ENCODE measurements at places on chromosomes 5 and 9.
A peak's percentile ranks its signal among the peaks of the same experiment; 100 is the strongest.

DNA sequence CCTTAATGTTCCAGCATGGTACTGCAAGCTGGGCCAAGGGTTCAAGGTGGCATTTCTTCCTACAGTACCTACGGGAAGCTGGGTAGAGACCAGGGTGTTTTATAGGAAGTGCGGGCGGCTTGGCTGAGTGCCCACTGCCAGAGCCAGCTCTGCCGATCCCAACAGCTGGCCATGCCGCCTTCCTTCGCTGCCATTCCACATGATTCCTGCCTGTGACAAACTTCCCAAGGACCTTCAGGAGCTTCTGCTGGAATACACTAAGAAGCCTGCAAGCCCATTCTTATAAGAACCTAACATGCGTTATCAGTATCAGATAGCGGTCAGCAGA, 22.0 kb downstream of the MYO10 start:
- DNase-seq = no peak

DNA sequence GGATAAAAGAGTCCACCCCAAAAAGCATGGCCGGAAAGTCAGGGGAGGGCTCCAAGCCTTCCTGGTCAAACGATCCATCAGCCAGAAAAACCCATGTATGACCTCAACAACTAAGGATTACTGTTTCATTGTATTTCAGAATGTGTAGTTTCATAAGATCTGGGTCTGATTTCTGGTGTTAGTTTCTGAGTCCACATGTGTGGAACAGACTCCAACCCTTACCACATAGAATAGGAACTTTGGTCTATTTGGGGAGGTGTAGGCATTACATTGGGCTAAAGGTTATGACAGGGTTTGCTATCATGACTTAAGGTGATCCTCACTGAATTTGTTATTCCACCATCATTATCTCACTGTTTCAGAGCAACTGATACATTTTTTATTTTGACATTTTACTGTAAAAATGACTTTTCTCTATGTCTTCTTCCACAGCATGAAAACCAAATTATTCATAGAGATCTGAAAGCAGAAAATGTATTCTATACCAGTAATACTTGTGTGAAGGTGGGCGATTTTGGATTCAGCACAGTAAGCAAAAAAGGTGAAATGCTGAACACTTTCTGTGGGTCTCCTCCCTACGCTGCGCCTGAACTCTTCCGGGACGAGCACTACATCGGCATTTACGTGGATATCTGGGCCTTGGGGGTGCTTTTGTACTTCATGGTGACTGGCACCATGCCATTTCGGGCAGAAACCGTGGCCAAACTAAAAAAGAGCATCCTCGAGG, 33.5 kb downstream of the HMGCS1 start:
- no peak for DNase-seq

DNA sequence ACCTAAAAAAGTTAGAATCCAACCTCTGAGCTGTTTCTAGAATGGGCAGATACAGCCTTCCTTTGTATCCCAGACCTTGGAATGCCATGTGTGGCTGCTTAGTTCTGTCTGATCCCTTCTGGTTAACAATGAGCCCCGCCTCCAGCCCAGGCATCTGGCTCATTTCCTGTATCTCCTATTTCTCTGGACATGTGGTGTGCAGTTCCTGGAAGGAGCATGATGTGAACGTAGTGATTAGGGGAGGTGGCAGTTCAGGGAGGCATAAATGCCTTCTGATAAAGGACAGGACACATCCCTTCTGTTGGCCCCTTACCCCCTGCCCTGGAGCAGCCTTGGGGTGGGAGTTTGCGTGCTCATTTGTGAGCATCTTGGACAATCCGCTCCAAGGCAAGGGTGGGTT, 243.0 kb downstream of the ZSWIM6 start:
- DNase-seq = no peak

DNA sequence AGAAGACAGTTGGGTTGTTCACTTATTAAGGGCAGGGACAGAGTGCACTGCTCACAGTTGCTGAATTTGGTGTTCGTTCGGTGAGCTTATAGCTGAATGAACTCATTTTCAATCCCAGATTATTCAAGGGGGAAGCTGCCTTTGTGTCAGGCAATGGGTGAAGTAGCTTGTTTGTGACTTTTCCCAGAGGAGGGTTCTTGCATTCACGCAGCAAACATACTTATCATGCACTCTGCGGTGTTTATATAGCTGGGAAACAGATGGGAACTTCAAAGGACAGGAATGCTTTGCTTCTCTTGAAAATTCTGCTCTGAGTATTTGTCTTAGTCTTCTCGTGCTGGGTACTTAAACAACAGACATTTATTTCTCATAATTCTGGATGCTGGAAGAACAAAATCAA, 64.7 kb upstream of the ABCA1 start:
- DNase-seq = no peak

- DNase-seq = peak; percentile 84
Measured at GRCh38 chr5:132456296-132456986, 34.1 kb downstream of the IRF1 start.

- no peak for DNase-seq
Measured at GRCh38 chr5:158530115-158530514, 569.6 kb downstream of the EBF1 start.

GRCh38 chr5:151215546-151215880, 8.4 kb downstream of the CCDC69 start:
- DNase-seq = no peak

- DNase-seq = no peak
Measured at GRCh38 chr5:135073761-135074345, 39.8 kb upstream of the PITX1 start.

- no peak for DNase-seq
Measured at GRCh38 chr9:87088621-87089365, 141.5 kb upstream of the GAS1 start.

DNA sequence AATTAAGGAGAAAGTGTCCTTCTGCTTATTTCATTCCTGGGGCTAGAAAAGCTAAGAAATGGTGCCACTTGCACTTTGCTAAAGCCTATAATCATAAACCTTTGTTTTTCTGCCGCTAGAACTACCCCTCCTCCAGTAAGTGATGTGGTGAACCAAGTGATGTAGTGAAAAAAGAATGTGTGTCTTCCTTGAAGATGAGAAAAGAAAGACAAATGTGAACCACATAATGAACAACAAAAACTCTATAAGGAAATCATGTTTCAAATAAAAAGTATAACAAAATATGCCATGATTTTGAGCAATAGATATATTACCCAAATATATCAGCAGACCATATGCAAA, 179.0 kb upstream of the SGCD start:
- no peak for DNase-seq

DNA sequence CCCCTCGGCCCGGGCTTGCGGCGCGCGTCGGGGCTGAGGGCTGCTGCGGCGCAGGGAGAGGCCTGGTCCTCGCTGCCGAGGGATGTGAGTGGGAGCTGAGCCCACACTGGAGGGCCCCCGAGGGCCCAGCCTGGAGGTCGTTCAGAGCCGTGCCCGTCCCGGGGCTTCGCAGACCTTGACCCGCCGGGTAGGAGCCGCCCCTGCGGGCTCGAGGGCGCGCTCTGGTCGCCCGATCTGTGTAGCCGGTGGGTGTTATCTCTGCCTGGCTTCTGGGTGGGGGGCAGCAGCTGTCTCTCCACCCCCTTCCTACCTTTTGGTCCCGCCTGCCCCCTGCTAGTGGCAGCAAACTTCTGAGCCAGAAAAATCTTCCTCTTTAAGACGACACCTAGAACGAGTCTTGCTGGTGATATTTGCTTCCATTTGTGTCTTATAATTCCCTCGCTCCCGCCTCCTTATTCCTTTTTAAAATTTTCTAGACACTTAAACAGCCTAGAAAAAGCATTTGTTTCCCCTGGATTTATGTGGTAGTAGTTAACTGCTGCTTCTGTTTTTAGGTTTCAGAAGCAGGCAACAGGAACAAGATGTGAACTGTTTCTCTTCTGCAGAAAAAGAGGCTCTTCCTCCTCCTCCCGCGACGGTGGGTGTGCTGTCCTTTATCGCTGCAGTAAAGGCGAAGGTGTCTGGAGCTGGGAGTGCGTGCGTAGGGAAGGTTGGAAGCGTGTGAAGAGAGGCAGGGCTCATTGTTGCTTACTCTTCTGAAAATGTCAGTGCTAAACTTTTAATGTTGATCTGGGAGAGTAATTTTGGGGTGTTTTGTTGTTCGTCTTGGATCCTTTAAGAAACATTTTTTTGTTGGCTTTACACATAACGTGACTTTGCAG, 554 bp downstream of the JAK2 start:
- peak; percentile 28 for DNase-seq

- DNase-seq = no peak
Measured at GRCh38 chr9:37836386-37836785, 35.8 kb downstream of the DCAF10 start.

GRCh38 chr5:91007251-91007650, 375.9 kb downstream of the ARRDC3 start:
- DNase-seq = no peak

- no peak for DNase-seq
Measured at GRCh38 chr9:6628704-6629103, 16.8 kb downstream of the GLDC start.

DNA sequence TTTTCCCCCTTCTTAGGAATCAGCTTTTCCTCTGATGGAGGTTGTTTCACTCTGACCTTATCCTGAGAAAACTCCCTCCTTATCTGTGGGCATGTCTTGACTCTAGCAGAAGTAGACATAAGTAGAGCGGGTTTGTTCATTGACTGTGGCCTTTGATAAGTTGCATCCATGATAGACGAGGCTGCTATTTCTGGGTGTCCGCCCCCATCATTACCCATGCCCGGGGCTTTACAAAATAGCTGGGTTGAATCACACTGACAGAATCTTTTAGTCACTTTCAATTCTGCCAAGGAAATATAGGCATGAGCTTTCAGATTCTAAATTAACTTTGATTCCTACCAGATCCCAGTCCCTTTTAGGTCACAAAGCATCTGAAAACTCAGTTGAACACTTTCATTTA, 223.8 kb downstream of the SEC61B start:
- DNase-seq = no peak

- DNase-seq = no peak
Measured at GRCh38 chr5:32814141-32814540, 103.0 kb downstream of the NPR3 start.

DNA sequence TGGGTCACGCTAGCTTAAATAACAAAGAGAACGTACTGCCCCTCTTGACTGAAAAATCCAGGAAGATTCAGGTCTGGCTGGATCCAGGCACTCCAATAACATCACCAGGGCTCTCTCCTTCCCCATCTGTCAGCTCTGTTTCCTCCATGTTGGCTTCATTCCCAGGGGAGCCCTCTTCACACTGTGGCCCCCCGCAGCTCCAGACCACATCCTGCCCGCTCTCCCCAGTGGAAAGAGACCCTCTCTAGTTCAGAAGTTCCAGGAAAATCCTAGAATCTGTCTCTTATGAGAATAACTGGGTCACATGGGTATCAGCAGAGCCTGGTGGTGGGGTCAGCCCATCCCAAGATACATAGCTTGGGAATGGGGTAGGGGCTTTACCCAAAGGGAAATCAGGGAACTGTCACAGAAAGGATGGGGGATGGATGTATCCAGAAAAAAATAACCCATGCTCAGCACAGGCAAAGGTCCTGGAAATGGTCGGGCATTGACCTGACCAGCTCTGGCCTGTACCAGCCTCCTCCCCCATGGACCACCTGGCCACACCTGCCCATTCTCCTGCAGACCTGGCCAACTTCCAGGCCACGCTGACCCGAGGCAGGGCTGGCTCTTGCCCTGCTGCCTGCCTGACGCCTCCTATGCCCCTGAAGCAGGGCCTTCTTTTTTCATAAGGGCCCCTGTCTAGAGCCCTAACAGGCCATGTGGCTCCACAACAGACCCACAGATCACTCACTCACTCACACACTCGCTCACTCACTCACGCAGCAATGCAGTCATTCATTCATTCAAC, 65.9 kb downstream of the COL23A1 start:
- DNase-seq = no peak

DNA sequence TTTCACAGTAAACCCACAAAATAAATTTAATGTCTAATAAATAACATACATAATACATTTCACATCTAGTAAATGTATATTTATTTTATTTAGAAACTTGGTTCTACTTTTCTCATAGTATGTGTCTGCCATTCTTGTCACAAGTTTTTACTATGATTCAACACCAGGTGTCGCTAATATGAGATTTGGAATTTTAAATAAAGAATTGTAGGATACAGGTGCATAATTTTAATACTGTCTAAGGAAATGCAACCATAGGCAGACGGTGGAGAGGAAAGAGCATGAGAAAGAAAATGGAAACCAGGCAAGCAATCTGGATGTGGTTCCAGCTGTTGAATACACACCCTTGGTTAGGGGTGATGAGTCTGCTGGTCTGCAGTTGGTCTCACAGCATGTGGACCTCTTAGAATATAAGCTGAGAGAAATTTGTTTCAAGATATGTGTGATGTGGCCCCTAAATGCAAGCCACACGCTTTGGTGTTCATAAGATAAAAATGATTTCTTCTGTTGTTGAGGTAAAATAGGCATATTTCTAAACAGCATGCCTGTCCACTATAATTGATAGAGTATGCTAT, 114.7 kb upstream of the TXNDC8 start:
- DNase-seq = no peak

DNA sequence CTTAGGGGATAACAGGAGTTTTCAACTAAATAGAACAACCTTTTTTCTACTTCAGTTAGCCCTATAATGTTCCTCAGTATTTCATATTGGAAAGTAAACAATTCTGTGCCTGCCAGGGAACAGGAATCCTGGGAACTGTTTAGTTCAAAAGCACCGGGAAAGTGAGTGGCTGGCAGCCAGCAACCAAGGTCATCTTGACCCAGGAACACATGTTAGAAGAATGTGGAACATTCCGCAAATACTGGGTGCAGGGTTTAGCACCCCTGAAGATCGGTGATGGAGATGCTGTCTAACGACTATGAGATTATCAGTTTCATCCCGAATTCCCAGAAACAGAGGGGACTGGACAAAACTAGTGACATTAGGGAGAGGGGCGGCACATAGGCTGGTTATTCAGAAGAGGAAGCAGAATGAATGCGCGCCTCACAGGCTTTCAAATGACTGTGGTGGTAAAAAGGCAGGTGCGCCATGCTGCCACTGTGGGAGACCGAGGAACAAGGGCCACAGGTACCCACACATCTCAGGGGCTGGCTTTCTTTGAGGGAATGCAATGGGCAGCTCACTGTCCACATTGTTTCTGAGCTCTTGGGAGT, 51.2 kb downstream of the IPPK start:
- no peak for DNase-seq

DNA sequence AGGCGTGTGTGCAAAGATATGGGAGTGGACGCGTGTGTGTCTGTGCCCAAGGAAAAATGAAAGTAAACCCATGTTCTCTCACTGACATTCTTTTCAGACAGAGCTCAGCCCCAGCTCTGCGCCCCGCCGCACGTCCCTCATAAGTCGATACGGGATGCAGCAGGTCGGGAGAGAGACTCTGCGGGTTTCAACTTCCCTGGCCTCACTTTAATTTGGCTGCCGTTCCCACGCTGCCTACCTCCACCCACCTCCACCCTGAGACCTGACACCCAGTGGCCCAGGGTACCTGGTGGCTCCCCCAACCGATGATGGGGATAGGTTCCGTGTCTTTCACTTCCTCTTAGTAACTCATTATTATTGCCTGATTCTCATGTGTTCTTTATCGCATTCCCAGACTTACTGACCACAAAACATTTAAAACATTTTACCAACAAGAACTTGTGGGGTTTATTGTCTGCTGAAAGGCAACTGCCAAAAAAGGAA, 19.4 kb downstream of the LHX2 start:
- DNase-seq = no peak

- DNase-seq = no peak
Measured at GRCh38 chr5:166961913-166962312, 1329.5 kb upstream of the WWC1 start.

Measured in immature natural killer cell (primary cell).